ENCODE measurements at places on chromosomes 5 and 9.

GRCh38 chr5:88734191-88734640 is 148.8 kb downstream of the MEF2C start:
- no peak for DNase-seq

GRCh38 chr5:157594257-157594656 is 18.7 kb upstream of the ADAM19 start:
- DNase-seq: no peak

GRCh38 chr5:82821846-82822633 is 255.2 kb downstream of the TMEM167A start:
- DNase-seq: no peak

DNA sequence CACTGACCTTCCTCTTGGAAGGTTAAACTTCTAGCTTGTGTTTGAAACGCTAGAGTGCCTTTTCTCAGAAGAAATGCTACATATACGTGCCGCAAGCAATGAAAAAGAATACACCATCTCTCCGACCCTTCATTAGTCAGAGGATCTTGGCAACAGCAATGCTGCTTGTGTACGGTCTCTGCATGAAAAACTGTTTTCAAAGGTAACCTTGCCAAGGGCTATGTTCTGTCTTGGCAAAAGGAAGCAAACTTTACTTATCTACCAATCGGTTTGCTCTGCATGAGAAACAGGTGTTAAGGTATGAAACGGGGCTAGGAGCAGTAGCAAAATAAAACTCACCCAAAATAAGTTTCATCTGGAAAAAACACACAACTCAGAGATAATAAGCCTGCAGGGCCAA is 297.8 kb downstream of the FBXL17 start:
- DNase-seq: no peak

GRCh38 chr5:133130387-133131118 is 78.7 kb downstream of the HSPA4 start:
- no peak for DNase-seq

- no peak for DNase-seq
Observed at GRCh38 chr9:38527503-38527902, 92.9 kb downstream of the ANKRD18A start.

- peak; percentile 75 for DNase-seq
Observed at GRCh38 chr9:101486693-101487442, 46.8 kb upstream of the RNF20 start.

DNA sequence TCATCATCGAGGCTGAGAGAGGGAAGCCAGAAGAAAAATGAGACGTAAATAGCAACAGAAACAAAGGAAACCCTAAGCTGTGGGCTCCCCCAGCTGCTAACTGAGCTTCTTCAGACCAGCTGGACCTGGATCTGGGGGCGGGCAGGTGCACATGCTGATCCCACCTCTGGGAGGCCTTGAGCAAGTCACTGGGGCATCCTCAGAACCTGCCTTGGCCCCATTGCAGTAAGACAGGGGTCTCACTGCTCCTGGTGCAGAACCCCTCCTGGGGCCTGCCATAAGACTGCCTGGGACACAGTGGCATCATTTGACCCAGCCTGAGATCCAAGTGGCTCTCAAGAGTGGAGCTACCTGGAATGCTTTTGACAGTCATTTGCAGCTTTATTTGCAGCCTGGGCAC is 77.4 kb downstream of the PHF2 start:
- DNase-seq: no peak

DNA sequence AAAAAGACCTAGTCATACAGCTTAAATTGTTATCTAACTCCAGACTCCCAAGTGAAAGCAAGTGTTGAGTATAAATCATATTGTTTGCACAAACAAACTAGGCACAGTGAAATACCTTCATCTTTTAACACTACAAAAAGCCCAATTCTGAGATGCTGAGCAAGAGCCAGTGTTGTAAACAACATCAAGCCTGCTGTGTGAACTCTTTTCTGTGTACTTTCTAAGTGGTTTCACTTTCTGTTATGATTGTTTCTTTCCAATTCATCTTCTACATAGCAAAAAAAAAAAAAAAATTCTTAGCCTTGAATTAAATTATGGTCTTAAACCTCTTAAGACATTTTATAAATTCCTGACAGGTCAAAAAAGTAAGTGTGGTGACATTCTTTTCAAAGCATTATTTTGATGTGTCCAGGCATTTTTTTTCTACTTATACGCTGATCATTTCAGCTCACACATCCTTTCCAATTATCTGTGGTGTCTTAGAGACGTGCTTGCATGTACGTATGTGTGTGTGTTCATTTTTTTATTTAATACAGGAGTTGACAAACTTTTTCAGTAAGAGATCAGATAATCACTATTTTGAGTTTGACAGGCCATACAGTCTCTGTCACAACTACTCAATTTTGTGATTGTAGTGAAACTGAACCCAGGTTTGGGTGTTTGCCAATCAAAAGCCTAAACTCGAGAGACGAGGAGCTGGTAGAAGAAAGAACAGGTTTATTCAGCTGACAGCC is 556.1 kb downstream of the CDH9 start:
- peak; percentile 0 for DNase-seq

DNA sequence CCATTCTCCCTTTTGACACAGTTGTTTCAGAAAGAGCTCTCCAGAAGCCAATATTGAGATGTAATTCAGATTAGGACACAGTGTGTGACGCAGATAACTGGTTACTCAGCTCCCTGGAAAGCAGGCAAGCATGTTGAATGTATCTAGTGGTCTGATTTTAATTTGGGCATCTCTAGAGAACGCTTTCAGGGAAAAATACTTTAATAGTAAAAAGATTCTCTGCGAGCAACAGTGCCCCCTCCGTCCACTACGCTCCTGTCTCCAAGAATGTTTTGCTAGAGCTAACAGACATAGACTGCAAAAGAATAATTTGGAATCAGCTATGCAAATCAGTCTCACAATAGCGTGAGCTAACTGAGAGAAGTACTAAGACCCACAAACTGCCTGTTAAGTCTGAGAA is 23.3 kb downstream of the CFAP90 start:
- DNase-seq: no peak

DNA sequence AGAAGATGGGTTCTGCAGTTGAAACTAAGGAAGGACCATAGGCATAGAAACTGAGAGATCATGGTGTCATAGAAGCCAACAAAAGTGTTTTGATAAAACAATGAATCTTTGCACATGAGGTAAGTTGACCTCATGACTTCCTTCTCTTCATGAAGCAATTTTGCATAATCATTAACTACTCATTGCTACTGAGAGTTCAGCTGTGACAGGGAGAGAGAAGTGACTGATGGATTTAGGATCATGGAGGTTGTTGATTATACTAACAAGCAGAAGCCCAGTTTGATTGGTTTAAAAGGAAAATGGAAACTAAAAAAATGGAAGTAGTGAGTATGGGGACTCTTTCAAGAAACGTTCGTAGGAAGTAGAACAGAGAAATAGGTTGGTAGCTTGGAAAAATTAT is 51.2 kb downstream of the PARP8 start:
- DNase-seq: peak; percentile 76

DNA sequence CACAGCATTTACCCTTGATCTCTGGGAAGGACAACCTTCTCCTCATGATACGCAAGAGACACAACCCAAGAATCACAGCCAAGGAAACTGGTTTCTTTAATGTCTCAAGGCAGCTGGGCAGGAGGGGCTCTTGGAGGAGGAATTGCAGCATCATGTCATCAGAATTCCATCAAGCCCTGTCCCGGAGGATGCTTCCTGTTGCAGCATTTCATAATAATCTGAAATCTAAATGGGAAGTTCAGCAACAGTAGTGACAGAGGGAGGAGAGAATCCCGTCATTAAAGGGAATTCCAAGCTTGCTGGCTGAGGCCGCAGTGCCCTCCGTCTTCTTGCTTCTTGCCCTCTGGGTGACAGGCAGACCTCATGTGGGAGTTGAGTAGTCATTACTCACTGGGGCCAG is 192.7 kb downstream of the TENT4A start:
- DNase-seq: no peak

GRCh38 chr5:128472036-128472435 is 66.0 kb downstream of the FBN2 start:
- DNase-seq: no peak

- no peak for DNase-seq
Observed at GRCh38 chr5:78930721-78931120, 54.4 kb downstream of the ARSB start.

- no peak for DNase-seq
Observed at GRCh38 chr5:55416306-55416705, 108.5 kb downstream of the MTREX start.

DNA sequence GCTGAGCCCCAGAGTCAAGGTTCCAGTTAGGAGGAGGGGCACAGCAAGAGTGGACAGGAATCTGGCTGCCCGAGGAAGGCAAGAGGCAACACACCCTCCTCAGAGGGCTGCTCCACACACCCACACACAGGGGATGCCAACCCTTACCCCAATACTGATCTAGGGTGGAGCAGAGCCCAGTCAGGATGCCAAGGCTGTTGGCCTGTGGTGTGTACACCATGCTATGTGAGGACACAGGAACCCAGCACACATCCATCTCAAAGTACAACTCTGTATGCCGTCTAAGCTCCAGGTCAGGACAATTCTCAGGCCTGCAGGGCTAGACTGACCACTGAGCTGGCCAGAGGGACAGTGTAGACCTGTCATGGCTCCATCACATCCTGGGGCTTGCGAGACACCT is 2.6 kb downstream of the SEPTIN8 start:
- DNase-seq: no peak

Measured in ACHN (cell line).